ENCODE measurements at places on chromosomes 6 and 20.

- no peak for DNase-seq
Measured at GRCh38 chr6:16153211-16153820, 24.4 kb downstream of the MYLIP start.

DNA sequence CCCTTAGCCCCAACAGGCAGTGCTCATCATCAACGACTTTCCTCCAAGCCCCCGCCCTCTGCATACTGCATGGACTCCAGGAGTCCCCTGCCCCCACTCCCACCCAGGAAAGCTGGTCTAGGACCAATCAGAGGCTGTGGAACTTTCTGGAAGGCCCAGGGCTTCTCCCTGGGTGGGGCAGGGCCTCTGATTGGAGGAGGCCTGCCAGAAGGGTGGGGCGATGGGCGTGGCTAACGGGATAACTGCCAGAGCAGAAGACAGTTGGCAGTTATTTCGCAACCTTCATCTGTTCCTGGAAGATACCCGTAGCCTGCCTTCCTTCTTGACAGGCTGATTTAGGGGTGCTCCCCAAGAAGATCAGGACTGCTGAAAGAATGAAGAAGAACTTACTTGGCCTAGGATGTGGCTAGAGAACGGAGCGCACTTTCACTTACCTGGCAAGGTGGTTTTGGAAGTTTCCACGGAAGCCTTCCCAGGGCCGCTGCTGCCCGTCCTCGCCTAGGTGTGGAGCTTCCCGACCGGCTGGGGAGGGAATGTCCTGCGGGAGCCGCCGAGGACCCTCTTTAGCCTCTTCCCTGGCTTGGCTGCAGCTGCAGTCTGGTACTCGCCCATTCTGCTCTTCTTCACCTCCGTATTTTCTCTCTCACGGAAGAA, 209.0 kb downstream of the LRFN2 start:
- no peak for DNase-seq

GRCh38 chr6:154513601-154514320, 3.3 kb upstream of the CNKSR3 start:
- no peak for DNase-seq

DNA sequence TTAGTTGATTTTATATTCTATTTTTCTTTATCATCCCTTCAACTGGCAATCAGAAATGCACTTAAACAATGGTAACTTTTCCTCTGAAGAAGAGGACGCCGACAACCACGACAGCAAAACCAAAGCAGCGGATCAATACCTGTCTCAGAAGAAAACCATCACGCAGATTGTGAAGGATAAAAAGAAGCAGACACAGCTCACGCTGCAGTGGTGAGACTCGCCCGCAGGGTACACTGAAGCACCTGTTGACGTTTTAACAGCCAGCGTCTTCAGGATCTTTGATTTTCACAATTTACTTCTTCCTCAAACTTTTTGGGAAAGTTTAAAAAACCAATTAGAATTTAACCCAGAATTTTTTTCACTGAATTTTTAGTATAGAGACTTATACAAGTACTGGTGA, 701 bp downstream of the RFX6 start:
- DNase-seq: no peak

DNA sequence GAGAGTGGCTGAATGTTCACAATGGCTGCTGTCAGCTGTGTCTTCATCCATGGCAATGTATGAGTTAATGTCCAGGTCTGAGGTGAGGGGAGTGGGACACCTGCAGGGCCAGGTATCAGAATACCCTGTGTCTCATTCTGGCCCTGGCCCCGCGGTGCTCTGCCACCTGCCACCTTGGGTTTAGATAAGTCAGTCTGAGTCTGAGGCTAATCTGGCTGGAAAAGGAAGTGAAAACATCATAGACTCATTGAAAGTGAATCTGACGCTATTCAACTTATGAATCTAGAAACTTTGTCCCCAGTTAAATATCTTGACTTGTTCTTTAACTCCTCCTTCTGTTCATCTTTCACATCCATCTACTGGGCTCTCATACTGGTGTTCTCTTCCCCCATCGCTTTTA, 267.1 kb upstream of the JAG1 start:
- no peak for DNase-seq

- no peak for DNase-seq
Measured at GRCh38 chr20:48414786-48415185, 413.0 kb downstream of the PREX1 start.

Measured in activated CD4-positive, alpha-beta T cell treated with anti-CD3 and anti-CD28 coated beads, Interleukin-2, amount 10 ng/mL, durations not matched to agents 7 days and 5 days (primary cell).